NCI-H2081 (cell line): ENCODE measurements at places on chromosomes 1 and 21.
A peak's percentile ranks its signal among the peaks of the same experiment; 100 is the strongest.

DNA sequence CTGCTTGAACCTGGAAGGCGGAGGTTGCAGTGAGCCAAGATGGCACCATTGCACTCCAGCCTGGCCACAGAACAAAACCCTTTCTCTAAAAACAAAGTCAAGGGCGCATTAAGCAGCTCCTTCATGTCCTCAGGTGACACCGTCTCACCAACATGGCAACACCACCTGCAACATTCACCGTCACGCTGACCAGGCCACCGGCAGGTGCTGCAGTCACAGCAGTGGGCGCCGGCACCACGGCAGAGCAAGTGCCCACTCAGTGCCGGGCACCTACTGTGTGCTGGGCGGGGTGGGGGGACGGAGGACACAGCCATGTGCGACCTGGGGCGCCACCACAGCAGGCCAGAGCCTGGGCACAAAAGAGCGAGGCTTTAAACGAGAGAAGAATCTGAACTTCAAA lies 12.1 kb downstream of the ATAD3B start:
- DNase-seq: no peak

DNA sequence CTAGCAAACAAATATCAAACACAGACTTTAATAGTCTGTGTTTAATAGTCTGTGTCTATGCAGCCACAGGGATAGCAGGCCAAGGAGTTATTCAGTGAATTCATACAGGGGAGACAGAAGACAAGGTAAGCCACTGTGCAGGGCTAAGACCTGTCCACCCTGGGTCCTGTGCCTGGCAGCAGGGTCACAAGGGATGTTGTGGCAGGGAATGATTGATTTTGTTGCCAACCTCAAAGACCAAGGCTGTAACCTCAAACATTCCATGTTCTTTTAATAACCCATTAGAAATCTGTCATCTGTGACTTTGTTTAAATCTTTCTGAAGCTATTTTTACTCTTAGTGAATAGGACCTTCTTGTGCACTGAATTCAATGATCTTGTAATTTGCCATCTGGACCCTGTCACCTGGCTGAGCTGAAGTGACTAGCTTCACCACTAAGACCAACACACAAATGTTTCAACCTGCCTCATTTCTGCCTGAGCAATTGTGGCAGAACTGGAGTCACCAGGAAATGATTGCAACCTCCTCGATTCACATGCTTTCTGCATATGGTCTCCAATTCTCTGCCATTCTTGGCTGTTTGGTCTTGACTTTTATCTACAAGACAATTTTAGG lies 154.2 kb downstream of the ASTN1 start:
- no peak for DNase-seq

- no peak for DNase-seq
Measured at GRCh38 chr1:66300972-66301451, 232.9 kb upstream of the SGIP1 start.

- DNase-seq: no peak
Measured at GRCh38 chr1:115062542-115063004, 26.7 kb downstream of the TSPAN2 start.

- DNase-seq: no peak
Measured at GRCh38 chr1:171597203-171597602, 24.8 kb upstream of the MYOCOS start.

DNA sequence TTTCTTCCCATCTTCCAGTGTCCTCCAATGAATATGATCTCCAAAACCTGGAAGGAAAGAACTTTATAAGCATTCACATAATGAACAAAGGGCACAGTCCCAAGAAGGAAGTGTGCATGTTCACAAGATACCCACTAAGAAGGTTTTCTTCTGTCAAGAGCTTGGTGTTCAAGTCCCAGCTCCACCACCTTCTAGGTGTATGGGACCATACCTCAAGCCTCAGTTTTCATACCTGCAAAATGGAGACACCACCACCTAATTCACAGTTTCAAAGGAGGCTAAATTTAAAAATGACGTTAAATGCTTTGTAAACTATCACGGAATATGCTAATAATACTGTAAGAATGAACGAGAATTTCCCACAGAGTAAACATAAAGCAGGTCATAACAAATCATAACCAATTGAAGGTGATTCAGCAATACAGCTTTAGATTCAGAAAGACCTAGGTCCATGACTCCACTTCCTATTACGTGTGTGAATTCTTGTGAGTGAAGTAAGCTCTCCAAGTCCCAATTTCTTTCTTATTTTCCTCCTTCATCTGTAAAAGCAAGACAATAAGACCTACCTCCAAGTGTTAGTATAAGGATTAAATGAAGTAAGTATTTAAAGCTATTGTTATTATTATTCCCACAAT lies 8.1 kb upstream of the KTI12 start:
- no peak for DNase-seq

- DNase-seq: no peak
Measured at GRCh38 chr21:35034203-35034926, 14.7 kb downstream of the RUNX1 start.

DNA sequence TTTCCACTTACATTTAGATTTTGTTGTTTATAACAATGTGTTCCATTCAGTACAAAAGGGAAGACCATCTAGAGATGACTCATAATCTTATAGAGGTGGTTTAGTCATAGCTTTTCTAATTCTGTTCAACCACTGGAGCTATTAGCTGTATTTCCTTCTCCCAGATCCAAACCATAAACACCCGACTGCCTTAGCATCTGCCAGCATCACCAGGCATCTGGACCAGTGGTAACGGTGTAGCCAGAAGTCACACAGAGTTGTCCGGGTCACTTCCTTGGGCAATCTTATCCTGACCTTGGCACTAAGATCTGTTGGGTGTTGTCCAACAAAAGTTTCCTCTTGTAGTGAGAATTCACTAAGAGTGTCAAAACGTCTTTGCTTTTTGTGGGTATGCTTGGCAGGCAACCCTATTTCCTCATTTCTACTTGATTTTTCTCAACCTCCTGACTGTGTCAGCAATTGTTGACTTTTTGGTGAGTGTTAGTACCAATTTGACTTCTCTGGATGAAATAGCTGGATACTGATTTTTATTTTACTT lies 372.1 kb upstream of the B3GALT2 start:
- no peak for DNase-seq

DNA sequence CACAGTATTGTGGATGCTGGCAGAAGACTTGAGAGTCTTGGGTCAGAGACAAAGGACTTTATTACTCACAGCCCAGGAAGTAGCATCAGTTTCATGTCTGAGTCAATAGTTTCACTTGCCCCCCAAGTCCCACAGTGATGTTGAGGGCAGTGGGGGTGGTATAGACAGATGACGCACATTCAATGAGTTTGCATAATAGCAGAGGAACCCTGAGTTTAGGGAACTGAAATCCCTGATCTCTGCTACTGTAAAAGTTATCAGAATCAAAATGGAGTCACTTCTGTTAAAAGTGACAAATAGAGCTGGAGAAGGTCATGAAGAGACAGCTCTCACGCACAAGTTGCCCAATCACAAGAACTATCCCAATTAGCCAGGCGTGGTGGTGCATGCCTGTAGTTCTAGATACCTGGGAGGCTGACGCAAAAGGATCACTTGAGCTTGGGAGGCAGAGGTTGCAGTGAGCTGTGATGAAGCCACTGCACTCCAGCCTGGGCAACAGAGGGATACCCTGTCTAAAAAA lies 11.5 kb upstream of the HCRTR1 start:
- no peak for DNase-seq

DNA sequence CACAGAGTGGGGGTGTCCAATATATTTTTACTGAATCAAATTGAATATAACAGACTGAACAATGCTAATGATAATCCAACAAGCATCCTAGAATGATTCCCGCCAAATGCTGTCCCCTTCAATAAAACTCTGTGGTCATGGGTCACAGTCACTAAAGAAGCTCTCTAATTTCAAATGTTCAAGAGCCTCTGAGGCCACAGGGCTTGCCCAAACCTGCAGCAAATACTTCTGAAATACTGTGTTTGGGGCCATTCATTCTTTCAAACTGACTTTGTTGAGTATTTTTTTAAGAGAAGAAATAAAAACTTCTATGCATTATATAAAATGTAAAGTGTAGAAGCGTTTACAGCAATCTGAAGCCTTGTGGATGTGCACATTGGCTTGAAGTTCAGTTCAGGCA lies 7.6 kb upstream of the BEND5 start:
- DNase-seq: no peak

- no peak for DNase-seq
Measured at GRCh38 chr1:165424454-165425216, 20.3 kb downstream of the RXRG start.

- no peak for DNase-seq
Measured at GRCh38 chr1:24921938-24922662, 8.0 kb downstream of the RUNX3 start.

DNA sequence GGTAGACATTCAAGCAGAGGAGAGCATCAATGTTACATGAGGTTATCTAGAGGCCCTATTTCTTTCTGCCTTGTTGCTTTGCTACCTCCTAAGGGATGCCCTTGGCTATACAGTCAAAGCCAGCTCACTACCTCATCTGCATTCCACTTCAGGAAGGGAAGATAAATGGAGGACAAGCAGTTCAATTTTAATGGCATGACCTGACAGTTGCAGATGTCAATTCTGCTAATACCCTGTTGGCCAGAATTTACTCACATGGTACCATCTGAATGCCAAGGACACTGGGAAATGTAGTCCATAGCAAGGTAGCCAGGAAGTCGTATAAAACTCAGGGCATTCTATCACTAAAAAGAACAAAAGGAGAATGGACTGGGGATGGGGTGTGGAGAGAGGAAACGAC lies 31.5 kb downstream of the PALMD start:
- no peak for DNase-seq

DNA sequence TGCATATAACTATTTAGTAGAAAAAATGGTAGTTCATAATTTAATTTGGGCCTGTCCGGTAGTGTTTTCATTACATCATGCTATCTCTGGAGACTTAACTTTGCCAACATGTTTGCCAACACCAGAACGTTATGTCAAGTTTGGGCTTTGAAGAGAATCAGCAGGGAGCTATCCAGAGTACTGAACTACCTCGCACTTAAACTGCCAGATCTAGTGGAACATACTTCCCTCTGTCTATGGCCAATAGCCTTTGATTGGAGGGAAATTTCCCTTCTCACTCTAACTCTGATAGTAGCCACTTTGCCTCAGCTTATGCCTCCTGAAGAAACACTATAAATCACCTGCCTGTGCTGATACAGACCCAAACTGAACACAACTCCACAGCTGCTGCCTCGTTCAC lies 10.0 kb downstream of the LRRC53 start:
- no peak for DNase-seq

DNA sequence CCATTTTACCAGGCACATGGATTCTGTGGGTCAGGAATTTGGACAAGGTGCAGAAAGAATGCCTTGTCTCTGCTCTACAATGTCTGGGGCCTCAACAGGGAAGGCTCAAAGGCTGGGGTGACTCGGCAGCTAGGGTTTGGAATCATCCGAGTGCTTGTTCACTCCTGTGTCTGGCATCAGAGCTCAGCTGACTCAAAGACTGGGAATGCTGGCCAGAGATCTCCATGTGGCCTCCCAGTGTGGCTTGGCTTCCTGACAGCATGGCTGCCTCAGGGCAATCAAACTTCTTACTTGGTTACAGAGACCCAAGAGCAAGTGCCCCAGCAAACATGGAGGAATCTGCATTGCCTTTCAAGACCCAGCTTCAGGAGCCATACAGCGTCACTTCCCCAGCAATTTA lies 110.5 kb downstream of the TOMM20 start:
- DNase-seq: no peak

DNA sequence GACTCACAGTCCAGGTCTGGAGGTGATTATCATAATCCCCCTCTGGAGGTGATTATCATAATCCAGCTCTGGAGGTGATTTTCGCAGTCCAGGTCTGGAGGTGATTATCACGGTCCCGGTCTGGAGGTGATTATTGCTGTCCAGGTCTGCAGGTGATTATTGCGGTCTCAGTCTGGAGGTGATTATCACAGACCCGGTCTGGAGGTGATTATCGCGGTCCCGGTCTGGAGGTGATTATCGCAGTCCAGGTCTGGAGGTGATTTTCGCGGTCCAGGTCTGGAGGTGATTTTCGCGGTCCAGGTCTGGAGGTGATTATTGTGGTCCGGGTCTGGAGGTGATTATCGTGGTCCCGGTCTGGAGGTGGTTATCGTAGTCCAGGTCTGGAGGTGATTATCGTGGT lies 76.6 kb downstream of the SDCCAG8 start:
- no peak for DNase-seq

GRCh38 chr1:201507360-201507675 lies 395 bp upstream of the CSRP1 start:
- DNase-seq: no peak

DNA sequence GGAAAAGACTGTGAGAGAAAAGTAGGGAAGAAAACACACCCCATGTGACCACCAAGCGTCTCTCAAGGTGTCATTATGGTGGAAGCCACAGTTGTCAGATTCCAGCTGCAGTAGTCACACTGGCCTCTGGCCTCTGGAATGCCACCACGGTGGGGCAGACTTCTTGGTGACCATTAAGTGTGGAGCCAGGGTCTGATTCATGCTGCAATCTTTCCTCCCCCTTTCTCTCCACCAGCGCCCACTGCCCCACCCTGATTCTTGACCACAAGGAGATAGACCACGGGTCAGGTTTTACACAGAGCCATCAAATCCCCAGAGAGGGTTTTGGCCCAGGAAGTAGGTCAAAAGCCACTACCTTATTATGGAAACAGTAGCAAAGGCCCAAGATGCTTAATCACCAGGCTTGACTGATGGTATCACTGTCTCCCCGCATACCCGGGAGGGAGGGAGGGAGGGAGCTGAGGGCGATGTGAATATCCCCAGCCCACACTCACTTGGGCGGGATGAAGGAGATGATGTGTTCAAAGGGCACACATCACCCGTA lies 52.7 kb upstream of the GRHL3 start:
- no peak for DNase-seq

GRCh38 chr1:43549921-43550597 lies 19.4 kb downstream of the PTPRF start:
- peak; percentile 94 for DNase-seq

DNA sequence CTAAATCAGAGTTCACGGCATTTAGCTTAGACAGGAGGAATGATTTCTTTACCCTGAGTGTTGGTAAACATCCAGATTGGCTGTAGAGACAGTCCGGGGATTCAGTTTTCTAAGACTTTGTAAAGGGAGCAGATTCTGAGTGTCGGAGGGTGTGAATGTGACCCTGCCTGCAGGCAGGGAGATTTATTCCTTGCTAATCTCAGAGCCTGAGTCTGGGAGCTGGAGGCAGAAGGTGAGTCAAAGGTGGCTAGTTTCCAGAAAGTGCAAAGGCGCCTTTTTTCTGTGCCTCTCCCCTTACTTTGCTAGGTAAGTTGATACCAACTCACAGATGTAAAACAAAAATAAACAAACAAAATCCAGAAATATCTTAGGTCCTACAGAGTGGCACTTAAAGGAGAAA lies 11.7 kb downstream of the ATP1B1 start:
- no peak for DNase-seq

DNA sequence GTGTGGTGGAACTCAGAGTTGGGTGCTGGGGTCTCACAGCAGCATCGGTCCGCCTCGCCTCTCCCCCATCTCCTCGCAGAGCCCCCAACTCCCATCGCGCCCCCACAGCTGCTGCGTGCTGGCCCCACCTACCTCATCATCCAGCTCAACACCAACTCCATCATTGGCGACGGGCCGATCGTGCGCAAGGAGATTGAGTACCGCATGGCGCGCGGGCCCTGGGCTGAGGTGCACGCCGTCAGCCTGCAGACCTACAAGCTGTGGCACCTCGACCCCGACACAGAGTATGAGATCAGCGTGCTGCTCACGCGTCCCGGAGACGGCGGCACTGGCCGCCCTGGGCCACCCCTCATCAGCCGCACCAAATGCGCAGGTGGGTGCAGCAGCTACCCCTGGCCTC lies 24.2 kb downstream of the PTPRU start:
- no peak for DNase-seq
